Activated gamma-delta T cell (primary cell): ENCODE measurements at places on chromosomes 1 and 21.

DNA sequence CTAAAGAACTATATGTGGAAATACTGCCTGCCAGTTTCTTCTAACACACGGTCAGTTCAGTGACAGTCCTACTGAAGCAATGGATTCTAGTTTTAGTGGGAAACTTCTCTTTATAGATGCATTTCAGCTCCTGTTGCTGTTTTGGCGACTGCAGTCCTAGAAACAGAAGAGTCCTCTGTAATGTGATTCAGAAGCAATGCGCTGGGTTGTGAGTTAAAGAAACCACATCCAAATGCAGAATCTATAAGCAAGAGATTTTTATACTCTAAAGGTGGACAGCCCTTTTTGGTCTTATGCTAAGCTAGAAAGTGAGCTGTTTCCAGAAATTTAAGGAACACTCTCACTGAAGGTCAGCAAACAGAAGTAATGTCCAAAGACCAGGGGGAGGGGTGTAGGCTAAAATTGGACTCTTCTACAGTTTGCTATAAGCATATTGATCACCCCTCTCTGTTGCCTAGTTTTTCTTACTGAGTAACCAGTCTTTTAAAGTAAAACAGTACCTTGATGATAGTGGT is 30.8 kb downstream of the DUSP10 start:
- no peak for DNase-seq

GRCh38 chr1:225657462-225657989 is 4.6 kb upstream of the ENAH start:
- DNase-seq, result no peak

- DNase-seq, result no peak
These were observed 115.2 kb downstream of the ROR1 start for GRCh38 chr1:63888984-63889383.

GRCh38 chr1:113874012-113874879 is 2.7 kb upstream of the PTPN22 start:
- no peak for DNase-seq

DNA sequence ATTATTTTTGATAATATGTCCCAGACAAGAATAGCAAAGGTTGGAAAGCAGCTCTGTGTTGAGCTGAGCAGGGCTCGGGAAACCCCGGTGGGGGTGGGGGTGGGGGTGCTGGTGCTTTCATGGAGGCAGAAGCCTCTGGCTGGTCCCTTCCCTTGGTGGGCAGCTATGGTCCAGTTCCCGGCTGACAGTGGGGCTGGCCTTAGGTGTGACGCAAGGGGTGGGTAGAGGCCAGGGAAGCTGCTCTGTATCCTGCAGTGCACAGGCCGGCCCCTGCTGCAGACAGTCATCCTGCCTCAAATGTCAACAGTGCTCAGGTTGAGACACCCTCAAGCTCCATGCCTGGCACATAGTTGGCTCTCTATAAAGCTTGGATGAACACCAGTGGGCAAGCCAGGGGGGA is 8.9 kb downstream of the ACTL8 start:
- DNase-seq, result no peak

DNA sequence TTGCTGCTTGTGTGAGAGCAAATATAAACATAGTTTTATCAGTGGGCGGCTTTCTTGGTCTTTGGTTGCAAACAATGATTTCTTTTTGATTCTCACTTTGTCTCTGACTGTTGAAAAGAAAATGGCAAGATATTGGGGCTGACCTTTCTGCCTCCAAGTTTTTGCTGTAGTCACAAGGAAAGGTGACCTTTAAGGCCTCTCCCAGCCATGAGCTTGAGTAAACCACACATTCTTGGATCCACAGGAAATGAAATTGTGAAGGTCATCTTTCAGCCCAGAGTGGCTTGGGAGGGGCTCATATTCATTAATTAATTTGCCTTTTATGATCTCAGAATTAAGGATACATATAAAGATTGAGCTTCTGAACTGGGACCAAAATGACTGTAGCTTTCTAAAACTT is 241.6 kb downstream of the BACH1 start:
- DNase-seq, result no peak

DNA sequence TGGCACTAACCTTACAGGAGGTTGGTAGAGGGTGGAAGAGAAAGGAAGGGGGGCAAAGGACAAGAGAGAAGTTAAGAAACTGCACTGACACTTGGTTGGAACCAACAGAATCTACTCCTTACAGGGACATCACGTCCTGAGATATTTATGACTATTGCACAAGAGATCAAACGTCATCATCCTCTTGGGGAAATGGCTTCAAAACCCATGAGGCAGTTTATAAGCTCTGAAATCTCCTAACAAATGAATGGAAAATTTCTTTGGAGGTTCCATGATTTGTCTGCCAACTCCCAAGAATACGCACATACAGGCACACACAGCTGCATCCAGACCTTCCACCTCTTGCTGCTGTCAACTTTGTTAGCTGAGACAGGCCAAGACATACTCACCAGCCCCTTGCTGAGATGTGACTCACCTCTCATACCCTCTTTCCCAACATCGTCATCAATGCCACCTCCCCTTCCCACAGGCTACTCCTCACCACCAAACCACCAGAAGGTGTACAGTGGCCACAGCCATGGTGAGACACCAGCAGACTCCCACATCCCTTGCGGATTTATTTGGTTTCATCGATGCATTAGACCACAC is 135.5 kb downstream of the SETD4 start:
- no peak for DNase-seq

DNA sequence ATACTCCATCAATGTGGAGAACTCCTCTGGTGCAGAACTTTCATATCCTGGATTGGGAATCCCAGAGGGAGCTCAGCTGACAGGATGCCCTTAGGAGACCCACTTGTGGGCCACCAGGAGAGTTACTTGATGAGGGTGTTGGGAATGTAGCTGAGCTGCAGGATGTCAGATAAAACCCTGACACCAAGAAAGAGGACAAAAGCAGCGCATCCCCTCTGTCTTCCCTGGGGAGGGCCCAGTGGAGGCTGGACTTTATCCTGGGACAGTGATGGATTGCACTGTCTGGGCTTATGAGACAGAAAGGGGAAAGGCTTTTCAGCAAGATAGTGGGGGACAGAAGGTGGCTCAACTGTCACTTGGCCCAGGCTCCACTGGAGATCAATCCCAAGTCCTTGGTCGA is 88.1 kb upstream of the BCAR3 start:
- DNase-seq, result no peak

DNA sequence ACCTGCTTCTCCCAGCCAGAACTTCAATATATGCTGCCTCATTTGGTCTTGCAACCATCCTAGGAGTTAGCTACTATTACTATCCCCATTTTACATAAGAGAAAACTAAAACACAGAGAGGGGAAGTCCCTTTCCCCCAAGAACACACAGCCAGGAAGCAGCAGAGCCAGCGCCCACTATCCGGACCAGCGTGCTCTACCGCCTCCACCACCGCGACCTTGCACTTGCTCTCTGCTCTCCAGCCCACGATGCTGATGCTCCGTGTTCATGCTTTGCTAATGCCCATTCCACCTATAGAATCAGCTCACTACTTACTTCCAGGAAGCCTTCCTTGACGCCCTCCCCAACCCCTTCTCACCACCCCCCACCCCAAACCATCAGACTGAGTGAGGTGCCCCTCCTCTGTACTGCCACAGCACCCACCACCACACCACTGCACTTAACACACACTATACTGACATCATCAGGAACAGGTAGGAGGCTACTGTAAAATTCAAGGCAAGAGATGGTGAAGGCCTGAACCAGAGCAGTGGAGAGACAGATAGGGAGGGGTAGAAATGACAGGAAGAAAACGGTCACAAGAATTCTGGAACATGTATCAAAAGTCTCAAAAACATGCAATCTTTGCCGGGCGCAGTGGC is 9.4 kb downstream of the TMEM53 start:
- DNase-seq, result no peak

GRCh38 chr1:54280651-54281050 is 80.7 kb downstream of the MRPL37 start:
- no peak for DNase-seq

- no peak for DNase-seq
These were observed 69.0 kb upstream of the LRRC7 start for GRCh38 chr1:69498711-69499110.

- no peak for DNase-seq
These were observed 356.9 kb upstream of the ADGRL4 start for GRCh38 chr1:79363430-79363829.

DNA sequence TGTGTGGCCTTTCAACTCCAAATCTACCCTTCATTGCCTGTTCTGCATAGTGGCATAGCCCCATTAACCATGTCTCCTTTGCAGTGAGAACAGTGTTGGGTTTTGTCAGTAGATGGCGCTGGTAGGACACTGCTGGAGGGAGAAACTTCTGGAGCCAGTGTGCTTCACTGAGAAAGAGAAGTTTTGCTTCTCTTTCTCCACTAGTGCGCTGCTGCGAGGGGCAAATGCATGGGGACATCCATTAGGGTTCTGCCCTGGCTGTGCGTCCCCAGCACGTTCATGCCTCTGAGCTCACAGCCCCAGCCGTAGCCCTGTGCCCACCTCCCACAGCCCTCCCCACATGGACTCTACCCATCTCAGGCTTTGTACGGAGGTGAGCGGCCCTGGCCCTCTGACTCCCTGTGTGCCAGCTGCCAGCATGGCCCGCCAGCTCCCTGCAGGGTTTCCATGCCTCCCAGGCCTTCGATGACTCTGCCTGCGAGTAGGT is 53.1 kb downstream of the RIMS3 start:
- DNase-seq, result no peak

GRCh38 chr21:45351061-45351460 is 53.9 kb upstream of the COL18A1 start:
- no peak for DNase-seq

- no peak for DNase-seq
These were observed 1.1 kb upstream of the GUCA2A start for GRCh38 chr1:42165511-42166210.

GRCh38 chr1:70331962-70332361 is 22.6 kb downstream of the ANKRD13C start:
- DNase-seq, result no peak

DNA sequence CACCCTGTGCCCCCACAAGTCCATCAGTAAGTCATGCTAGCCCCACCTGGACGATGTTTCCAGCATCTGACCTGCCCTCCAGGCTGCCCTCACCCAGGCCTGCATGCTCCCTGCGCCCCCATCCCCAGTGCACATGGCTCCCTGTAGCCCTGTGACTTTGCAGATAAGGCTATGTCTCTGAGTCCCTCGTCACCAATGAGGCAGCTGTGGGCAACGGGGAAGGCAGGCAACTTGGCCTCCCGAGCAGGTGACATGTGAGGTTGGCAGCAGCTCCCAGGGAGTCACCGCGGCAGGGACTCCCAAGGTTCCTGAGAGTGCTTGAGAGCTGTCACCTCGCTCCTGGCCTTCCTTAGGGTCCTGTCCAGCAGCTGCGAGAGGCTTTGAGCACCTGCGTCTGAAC is 32.4 kb upstream of the AGPAT3 start:
- no peak for DNase-seq

DNA sequence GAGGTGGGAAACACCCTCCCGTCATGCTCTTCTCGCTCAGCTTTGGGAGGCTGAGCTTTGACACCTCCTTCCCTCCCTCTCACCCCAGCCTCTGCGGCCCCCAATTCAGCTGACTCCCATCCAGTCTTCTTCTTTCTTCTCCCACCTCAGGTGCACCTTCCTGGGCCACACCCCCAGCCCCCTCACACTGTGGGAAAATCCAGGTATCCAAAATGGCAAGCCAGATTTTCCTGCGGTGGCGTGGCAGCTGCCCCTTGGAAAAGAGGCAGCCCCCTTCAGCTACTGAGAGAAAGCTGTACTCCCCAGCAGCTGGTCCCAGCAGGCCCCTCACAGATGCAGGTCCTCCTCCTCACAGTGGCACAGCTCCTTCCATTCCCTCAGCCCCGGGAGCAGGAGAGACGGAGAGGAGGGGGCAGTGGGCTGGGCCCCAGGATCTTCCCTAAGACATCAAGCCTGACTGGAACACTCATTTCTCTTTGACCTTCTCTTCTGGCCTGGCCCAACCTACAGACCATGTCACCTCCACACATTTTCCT is 61.6 kb downstream of the OPTC start:
- no peak for DNase-seq

DNA sequence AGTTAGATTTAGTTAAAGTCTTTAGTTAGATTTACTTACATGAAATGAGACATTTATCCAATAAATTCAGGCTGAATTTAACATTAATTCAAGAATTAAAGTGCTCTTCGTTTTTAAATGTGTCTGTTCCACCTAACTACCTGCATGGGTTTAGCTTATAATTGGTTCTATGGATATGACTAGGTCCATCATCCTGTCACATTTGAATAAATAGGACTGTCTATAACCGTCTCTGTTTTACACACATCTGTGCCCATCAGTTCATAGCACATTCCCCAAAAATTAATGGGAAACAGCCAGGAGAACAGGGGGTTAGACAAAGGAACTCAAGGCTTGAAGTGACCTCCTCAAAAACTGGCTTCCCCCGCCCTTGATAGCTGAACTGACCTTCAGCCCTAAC is 219.6 kb downstream of the MRPL39 start:
- DNase-seq, result no peak

DNA sequence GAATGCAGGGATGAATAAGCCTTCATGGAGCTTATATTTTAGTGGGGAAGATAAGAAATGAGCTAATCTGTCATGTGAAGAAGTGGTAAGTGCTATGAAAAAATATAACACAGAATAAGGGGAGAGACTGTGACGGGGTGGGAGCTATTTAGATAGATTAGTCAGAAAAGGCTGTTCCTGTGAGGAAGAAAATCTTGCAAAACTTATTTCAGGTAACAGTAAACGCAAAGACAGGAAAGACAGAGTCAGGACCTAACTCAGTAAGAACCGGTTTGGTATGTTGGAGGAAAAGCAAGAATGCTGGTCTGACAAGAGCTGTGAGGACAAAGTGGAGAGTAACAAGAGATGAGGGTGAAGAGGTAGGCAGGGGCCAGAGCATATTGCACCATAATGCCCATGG is 22.0 kb downstream of the GNAI3 start:
- DNase-seq, result no peak

DNA sequence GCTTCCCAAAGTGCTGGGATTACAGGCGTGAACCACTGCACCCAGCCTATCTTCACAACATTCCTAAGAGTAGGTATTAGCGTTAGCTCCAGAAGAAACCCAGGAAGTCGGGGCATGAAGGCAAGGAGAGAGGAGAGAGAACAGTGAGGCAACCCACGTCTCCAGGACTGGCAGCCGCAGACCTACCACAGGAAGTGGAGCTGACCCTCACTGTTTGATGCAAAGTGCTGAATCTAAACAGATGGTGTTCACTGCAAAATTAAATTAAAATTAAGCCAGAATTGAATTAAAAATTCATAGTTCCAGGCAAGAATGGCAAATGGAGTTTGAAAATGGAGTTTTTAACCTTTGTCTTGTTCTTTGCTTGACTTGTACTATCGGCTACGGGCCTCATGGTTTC is 6.7 kb downstream of the ECE1 start:
- no peak for DNase-seq

GRCh38 chr1:30190511-30191153 is 532.8 kb downstream of the MATN1 start:
- no peak for DNase-seq

DNA sequence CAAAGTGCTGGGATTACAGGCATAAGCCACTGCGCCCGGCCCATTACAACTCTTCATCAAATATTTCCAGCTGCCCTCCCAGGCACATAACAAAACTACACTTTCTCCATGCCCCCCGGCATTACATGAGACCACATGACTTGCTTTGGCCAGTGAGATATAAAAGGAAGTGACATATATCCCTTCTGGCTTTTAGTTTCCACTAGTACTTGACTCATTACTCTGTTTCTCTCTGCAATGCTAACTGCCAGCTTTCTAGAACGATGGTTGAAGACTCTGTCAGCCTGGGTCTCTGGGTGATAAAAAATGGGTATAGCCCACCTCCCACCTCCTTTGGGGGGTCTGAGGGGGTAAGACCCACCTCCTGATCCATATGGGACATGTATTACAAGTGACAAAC is 24.2 kb downstream of the ABL2 start:
- DNase-seq, result no peak
